ENCODE measurements at places on chromosomes 7 and 10.

DNA sequence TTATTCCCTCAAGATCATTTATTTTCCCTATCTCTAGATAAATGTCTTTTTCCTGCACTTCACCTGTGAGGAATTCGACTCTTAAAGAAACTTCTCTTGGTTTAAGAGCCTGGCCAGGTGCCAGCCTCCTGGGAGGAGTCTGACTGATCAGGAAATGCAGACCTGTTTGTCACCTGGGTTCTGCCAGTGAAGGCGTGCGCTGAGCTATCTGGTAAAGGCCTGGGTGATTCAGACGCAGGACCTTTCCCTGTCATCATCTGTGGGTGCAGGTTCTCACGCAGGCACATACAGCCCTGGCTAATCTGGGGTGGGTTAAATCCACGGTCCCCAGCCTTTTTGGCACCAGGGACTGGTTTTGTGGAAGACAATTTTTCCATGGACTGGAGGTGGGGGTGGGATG is 65.3 kb upstream of the AQP1 start:
- DNase-seq = no peak

- DNase-seq = no peak
Observed at GRCh38 chr7:31094271-31094670, 42.2 kb downstream of the ADCYAP1R1 start.

DNA sequence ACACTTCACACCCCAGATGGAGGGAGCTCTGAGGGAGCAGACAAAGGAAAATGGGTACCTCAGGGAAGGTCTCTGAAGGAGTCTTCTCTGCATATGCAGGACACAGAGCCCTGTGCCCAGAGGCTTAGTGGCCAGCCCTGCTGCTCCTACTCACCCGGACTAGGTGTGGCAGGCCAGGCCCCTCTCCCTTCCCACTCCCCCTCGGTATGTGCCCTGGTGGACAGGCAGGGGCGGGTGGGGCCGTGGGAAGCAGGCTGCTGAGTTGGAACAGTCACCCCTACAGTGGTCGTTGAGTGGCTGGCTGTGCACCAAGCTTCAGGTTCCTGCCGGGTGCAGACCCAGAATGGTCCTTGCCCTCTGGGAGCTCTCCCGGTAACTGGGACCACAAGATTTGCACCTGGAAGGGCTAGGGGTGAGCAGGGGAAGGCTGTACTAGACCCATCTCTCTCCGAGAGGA is 68.6 kb downstream of the ZMIZ1 start:
- no peak for DNase-seq

DNA sequence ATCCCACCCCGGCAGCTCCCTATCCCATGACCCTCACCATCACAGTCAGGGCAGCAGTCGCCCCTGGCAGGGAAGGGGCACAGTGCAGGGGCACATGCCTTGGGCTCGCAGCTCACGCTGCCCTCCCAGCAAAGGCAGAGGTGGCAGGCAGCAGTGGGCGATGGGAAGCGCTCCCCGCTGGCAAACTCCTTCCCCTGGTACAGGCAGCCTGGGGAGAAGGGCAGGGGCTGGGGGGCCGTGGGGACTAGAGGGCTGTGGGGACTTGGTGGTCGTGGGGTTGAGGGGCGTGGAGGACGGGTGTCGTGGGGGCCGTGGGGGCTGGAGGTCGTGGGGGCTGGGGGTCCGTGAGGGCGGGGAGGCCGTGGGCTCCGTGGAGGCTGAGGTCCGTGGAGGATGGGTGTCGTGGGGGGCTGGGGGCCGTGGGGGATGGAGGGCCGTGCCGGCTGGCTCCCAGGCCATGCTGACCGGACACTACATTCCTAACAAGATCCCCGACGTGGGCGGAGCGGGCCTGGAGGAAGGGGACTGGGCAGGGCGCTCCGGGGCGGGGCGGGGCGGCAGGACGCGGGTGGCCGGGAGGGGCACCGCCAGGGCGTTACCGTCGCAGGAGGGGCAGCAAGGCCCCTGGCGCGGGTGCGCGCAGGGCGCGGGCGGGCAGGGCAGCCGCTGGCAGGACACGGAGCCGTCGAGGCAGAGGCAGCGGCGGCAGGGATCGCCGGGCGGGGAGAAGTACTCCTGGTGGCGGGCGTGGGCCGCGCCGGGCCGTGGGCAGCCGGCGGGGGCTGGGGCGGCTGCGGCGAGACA is 20.0 kb downstream of the KCP start:
- DNase-seq = no peak

GRCh38 chr10:79407811-79408795 is 37.3 kb downstream of the ZCCHC24 start:
- no peak for DNase-seq

DNA sequence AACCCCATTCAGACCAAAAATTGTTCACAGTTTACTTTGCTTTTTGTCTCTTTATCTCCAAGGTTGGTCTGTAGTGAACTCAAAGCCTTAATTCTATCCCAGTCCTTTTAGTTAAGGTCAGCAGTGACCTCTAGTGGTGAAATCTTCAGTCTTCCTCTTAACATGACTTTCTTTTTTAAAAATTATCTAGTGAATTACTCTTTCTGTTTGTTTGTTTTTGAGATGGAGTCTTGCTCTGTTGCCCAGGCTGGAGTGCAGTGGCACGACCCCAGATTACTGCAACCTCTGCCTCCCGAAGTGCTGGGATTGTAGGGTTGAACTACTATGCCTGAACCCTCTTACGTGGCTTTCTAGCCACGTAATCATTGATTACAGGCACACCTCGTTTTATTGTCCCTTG is 25.0 kb downstream of the ZNF487 start:
- DNase-seq = peak; percentile 44

DNA sequence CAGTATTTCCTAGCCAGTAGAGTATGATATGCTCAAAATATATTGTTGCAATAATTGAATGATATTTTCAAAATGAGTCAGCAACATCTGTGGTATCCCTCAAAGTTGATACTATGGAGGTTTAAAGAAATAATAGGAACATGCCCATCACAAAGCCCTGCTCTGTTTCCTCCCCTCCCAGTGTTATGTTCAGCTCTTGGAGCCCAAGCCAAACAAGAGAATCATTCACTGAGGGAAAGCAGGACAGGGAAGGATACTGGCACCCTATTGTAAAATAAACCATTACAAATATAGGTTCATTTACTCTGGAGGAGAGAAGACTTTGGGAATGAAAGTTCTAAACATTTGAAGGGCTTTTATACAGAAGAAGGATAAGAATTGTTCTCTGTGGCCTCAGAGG is 37.6 kb downstream of the SORCS3 start:
- DNase-seq = no peak

- DNase-seq = no peak
Observed at GRCh38 chr7:27944643-27945042, 204.7 kb downstream of the TAX1BP1 start.

DNA sequence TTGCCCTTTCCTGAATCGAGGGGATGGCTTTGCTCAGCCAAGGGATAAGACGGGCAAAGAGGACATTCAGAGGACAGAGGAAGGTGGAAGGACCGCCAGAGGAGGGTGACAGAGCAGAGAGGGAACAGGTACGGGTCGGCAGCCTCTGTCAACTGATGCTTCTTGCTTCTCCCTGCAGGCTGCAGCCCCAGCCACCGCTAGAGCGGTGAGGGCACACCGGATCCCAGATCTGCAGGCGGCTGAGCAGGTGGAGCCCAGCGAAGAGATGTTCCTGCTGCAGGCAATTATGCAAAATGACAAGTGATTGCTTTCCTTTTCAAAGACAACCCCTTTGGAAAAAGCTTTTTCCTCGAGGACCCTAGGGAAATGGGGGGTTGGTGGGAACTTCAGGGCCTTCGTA is 181.9 kb upstream of the ANKRD30A start:
- no peak for DNase-seq

GRCh38 chr10:97718178-97718577 is 4.6 kb downstream of the MARVELD1 start:
- DNase-seq = no peak

DNA sequence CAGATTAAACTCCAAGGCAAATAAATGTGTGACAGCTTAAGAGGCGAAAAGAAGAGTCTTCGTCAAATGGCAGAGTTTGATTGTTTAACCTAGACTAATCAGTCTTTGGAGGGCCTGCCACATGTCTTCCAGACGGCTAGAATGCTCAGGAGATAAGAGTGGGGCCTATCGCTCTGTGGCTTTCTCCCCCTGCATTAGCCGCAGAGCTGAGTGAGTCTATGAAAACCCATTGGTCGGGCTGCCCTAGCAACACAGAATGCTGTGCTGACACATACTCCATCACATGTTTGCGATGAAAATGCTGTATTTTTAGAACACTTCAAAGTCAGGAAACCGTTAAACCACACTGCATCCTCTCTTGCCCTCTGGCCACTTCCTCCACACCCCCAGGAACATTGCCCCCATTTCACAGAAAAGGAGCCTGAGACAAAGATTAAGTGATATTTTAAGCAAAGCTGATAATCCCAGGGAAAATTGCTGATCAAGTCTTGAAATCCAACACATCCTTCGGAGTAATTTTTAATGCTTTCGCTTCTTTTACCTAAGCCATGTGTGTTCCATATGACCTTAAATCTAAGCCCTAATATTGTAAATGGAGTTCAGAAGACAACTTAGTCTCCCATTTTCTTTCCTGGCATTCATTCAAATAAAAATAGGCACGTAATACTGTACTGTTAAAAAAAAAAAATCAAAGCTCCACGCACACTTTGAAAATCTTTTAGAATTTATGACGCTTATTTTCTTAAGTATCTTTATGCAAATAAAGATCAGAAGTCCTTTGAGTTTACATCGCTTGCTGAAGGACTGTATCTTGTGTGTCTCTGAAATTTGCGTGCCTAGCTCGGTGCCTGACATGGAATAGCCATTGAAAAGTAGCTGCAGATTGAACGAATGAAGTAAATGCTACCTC is 161.2 kb downstream of the CELF2 start:
- DNase-seq = no peak

DNA sequence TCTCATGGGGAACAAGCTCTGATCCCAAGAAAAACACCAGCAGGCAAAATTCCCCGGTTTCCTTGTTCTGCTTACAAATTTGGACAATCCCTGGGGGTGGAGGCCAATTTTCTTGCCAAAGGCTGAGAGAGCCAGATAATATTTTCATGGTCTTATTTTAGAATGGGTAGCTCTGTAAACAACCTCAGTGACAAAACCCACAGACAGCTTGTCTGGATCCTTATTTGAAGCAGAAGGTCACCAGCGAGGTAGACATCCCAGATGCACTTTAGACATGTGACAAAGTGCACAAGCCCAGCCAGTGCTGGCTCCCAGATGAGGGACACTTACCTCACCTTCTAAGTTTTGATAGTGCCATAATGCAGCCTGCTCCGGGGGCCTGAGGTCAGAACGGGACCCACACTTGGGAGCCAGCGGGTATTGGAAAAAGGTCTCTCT is 102.6 kb upstream of the DDC start:
- no peak for DNase-seq

DNA sequence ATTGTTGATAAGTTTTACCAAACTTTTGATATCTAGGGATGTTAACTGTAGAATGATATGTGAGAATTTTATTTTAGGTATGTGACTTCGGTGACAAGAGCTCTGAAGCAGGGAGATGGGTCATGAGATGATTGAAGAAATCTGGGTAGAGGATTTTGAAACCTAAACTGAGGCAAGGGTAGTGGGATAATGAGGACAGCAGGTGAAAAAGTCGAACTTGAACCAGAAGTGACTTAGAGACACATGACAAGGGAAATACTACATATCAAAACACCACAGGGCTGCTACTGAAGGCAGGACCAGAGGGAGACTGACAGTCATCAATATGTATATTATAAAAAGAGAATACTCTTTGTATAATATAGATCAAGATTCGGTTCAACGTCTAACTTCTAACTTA is 113.2 kb downstream of the WDFY4 start:
- DNase-seq = no peak

GRCh38 chr10:113651021-113651420 is 12.8 kb downstream of the NRAP start:
- DNase-seq = no peak

- DNase-seq = no peak
Observed at GRCh38 chr7:71384094-71384493, 252.2 kb downstream of the GALNT17 start.

DNA sequence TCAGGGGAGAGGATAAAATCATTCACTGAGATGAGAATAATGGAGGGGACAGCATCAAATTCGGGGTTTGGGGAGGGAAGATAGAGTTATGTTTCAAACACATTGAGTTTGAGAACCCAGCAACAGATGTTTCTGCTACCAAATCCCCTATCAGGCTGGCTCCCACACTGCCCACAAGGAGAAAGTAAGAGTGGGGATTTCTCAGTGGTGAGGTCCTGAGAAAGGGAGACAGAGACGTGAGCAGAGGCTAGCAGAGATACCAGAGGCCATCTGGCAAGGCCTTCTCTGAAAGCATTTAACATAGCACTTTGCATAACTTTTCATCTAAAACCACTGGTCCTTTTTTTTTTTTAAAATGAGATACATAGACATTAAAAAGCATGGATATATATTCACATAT is 7.8 kb upstream of the SLF2 start:
- DNase-seq = no peak
